ENCODE measurements at places on chromosomes 1 and 21.

- no peak for DNase-seq
These were observed 21.0 kb upstream of the PADI2 start for GRCh38 chr1:17140279-17140678.

GRCh38 chr1:21295002-21295401 lies 4.7 kb upstream of the ECE1 start:
- DNase-seq: no peak

- no peak for DNase-seq
These were observed 254.7 kb downstream of the USH2A start for GRCh38 chr1:216168546-216168945.

DNA sequence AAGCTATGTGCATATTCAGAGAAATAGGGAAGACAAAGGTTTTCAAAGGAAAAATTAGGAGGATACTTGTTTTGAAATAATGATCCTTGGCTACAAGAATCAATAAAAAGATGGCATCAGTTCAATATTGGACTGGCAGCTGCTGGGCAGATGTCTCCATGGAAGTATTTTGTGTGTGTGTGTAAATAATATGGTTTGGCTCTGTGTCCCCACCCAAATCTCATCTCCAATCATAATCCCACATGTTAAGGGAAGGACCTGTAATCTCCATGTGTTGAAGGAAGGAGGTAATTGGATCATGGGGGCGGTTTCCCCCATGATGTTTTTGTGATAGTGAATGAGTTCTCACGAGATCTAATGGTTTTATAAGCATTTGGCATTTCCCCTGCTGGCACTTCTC lies 40.4 kb upstream of the LRRC7 start:
- DNase-seq: no peak

GRCh38 chr1:26539722-26540121 lies 10.2 kb downstream of the RPS6KA1 start:
- no peak for DNase-seq

- peak; percentile 53 for DNase-seq
These were observed 30.7 kb downstream of the EIF2D start for GRCh38 chr1:206581571-206581981.

DNA sequence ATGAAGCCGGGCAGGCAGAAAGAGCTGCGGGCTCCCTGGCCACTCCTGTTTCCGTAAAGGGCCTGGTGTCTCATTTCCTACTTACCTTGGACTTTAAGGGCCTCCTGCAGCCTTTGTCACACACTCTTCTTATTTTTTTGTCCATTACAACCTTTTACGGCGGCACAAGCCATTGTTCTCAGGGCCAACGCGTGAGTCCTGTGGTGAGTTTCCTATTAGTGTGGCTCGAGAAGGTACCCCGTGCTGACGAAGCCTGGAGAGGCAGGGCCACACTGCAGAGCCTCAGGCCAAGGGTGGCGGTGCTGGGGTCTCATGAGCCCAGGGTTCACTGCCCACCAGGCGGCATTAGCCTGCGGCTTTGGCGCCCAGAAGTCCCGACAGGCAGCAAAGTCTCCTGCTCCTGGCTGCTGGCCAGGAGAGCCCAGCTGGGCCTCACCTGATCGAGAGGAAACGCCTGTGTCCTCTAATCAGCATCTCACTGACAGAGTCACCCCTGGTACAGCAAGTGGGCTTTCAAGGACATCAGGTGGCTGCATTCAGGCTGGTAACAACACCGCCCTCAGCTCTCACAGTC lies 62.0 kb downstream of the SIK1 start:
- no peak for DNase-seq

GRCh38 chr1:159925719-159926078 lies 392 bp upstream of the TAGLN2 start:
- no peak for DNase-seq

DNA sequence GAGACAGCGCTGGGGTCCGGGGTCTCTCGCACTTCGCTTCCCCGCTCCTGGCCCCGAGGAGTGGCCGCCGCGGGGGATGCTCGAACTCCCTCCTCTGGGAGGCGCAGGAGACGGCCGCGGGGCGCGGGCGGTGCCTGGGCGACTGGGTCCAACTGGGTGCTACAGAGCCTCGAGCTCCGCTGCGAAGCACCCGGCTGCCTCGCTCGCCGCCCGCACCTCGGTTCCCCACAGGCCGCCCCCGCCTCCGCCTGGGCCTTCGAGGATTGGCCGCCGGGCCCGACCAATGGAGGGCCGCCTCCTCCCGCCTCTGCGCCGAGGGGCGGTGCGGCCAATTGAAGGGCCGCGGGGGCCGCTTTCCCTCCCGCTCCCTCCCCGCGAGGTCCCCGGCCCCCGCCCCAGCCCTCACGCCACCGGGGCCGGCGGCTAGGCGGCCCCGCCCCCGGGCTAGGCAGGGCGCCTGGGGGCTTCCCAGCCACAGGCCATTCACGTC lies at the start of gene CNN3:
CNN3 (minus strand) TSS at position 196 of the 490 bp plus-strand sequence. CDS start 216 bp downstream, outside the sequence.
- DNase-seq: peak; percentile 66

GRCh38 chr1:61638911-61639605 lies 85.9 kb downstream of the TM2D1 start:
- DNase-seq: no peak

DNA sequence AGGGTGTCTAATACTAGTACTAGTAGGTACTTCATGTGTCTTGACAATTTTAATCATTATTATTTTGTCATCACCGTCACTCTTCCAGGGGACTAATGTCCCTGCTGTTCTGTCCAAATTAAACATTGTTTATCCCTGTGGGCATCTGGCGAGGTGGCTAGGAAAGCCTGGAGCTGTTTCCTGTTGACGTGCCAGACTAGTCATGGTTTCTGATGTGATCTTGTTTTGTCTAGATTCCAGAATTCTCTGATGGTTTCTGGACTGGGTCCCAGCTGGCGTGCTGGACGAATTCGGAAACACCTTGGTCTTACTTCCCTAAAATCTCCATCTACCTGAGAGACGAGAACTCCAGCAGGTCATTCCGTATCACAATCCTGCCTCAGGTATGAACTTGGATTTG lies 66.1 kb upstream of the FAM3B start:
- DNase-seq: no peak

- no peak for DNase-seq
These were observed 7.3 kb downstream of the EDEM3 start for GRCh38 chr1:184747089-184747955.

DNA sequence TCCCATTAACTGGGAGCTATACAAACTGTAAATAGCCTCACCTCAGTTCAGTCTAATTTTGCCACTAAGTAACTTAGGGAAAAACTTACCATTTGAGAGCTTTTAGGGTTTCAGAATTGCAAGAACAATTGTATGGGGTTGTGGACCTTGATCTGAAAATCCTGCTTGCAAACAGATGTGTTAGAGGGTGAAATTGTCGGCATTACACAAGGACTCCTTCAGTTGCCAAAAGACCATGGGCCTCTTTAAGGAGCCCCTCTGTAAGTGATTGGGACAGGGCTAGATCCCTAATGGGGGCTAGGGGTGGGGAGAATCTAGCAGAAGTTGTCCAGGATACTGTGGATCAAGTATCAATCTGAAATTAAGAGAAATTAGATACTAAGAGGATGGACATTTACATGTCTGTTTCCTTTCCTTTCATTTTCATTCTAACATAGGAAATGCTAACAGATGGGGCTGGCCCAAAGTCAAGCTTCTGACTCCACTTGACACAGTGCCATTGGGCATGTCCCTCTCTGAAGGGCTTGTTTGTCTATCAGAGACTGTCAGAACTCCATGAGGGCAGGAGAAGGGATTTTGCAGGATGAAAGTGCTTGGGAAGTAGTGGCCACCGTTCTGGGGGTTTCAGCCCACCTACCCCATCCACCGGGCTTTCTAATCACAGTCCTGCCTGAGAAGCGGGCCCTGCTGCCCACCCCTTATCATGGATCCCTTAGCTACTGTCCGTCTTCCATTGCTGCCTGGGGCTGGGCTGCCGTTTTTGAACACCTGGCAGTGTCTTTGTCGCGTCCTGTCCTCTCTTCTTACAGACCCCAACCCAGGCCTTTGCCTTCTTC lies 54.7 kb downstream of the STUM start:
- no peak for DNase-seq

DNA sequence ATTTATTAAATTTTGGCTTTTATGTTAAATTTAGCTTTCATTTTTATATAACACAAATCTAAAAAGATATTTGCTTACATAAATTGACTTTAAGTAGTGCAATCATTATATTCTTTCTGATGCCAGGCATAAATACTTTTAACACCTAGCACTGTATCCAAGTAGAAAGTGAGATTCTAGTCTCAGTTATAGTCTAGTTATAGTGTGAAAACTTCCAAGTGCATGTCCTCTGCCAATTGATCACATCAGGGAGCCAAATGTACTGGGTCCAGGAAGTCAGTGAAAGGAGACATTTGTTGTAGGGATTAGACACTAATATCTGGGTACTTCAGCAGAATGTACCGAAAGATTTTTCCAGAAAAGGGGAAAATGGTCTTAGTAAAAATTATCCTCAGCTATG lies 290.7 kb upstream of the ZRANB2 start:
- DNase-seq: no peak

DNA sequence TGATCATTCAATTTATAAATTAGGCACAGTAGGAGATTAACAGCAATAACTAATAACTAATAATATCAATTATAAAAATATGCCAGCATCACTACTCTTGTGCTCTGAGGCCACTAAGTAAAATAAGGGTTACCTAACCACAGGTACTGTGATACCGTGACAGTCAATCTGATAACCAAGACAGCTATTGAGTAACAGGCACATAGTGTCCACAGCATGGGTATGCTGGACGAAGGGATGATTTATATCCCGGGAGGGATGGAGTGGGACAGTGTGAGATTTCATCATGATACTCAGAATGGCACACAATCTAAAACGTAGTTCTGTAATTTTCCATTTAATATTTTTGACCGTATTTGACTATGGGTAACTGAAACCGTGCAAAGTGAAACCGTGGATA lies 39.4 kb downstream of the CD46 start:
- DNase-seq: no peak

DNA sequence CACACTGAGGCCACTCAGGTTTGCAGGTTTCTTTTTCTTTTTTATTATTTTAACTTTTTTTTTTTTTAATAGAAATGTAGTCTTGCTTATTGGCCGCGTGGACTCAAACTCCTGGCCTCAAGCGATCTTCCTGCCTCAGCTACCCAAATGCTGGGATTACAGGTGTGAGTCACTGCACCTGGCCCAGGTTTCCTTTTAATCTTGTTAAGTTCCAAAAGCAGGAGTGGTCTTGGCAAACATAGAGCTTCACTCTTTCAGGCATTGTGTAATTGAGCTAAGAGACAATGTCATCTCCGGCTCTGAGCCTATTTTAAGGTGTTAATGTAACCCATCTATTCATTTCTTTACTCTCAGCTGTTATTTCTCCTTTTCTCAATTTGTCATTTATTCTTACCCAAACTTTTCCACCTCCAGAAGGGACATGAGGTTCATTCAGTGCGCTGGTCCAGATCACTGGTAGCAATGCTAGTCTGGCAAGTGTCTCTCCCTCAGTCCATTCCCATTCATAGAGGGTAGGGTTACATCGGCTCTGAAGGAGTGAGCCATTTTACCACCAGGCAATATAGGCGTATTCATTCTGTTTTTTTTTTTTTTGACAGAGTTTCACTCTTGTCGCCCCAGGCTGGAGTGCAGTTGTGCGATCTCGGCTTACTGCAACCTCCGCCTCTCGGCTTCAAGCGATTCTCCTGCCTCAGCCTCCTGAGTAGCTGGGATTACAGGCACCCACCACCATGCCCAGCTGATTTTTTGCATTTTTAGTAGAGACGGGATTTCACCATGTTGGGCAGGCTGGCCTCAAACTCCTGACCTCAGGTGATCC lies 11.3 kb upstream of the MFSD2A start:
- DNase-seq: no peak

GRCh38 chr1:214106375-214106774 lies 118.6 kb downstream of the PROX1 start:
- DNase-seq: no peak

GRCh38 chr1:202189001-202189790 lies 4.4 kb upstream of the LGR6 start:
- DNase-seq: peak; percentile 76

- peak; percentile 18 for DNase-seq
These were observed 69.0 kb upstream of the RAVER2 start for GRCh38 chr1:64675718-64676345.

DNA sequence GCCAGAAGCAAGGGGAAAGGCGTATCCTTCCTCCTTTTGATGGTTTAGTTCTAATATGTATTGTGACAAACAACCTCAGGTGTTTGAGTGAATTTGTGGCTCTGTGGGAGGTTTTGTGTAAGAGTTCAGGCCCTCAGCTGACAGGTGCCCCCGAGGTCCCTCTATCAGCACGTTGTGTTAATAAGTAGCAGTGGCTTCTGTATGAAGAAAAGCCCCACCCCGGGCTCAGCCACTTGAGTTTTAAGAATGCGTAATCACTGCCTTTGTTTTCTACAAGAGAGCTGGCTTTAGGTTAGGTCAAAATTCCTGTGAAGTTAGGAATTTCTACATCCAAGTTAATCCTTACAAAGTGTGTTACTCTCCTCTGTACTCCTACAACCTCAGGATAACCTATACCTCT lies 92.4 kb upstream of the PGBD5 start:
- no peak for DNase-seq

DNA sequence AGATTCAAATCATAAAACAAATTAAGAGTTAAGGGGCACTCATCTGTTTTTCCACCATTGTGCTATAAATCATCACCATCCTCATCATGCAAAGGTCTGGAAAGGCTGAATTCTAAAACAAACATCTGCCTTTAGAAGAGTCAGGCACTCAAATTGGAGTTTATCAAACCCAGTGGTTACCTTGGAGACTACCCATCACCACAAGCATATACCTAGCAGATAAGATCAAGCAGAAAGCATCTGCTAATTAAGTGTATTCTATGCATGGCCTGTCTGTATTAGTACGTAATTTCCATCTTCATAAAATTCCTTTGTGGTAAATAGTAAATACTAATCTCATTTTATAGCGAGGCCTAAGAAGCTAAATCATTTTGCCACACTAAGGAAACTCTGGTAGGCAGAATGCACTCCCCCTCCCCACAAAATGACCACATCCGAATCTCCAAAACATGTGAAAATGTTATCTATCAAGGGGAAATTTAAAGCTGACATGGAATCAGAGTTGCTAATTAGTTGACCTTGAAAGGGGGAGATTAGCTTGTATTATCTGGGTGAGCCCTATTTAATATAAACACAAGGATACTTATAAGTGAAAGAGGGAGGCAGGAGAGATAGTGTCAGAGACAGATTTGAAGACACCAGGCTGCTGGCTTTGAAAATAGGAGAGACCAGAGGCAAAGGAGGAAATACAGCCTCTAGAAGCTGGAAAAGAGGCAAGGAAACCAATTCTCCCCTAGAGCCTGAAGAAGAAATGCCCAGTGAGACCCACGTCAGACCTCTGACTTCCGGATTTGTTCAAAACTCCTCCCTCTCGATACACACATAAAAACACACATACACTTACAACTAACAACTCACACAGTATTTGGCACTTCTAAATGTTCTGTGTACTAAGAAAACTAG lies 23.2 kb downstream of the ARID4B start:
- no peak for DNase-seq

GRCh38 chr1:40508375-40509341 lies at the start of gene EXO5:
EXO5 (plus strand) TSS chr1:40508767; CDS start chr1:40514545, 5,778 bp downstream.
- DNase-seq: peak; percentile 60

- no peak for DNase-seq
These were observed 59.7 kb downstream of the ALPL start for GRCh38 chr1:21568809-21569385.
